Nephron progenitor cell (in vitro differentiated cells): ENCODE measurements at places on chromosomes 2 and 18.

DNA sequence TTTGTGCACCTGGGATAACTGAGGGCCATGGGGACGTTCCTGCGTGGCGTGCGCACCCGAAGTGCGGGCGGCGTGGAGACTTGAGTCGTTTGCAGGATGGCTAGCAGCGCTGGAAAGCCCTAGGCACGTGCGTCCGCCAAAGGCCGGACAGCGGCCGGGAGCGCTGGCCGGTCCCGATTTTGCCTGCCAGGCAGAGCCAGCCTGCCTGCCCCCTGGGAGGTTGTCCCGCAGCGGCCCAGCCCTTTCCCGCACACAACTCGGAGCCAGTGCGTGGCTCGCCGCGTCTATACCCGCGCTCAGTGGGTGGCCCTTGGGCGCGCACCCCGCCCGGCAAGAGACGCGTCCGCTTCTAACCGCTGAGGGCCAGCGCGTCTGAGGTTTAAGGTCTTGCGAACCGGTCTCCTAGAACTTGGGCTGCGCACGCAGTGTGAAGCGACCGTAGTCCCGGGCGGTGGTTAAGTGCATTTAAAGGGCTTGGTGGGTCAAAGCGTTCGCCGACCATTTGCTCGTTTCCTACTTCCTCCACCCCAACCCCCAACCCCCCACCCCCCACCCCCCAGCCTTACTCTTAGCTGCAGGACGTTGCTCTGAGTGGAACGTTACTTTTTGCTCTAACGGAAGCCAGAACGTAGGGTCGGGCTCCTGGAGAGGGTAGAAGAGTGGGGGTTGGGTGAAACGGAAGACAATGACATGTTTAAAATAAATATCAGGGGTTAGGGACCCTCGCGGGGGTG lies 627 bp downstream of the CDCA7 start:
- peak overlapping the region; percentile 93 for H3K4me3 ChIP-seq
- H3K27me3 ChIP-seq, result no peaks in the 10 kb centered on the region
- DNase-seq, result peak; percentile 73
- peaks cover 28% of the 10 kb centered on the region for H3K36me3 ChIP-seq
- H3K4me1 ChIP-seq, result peaks cover 46% of the 10 kb centered on the region

DNA sequence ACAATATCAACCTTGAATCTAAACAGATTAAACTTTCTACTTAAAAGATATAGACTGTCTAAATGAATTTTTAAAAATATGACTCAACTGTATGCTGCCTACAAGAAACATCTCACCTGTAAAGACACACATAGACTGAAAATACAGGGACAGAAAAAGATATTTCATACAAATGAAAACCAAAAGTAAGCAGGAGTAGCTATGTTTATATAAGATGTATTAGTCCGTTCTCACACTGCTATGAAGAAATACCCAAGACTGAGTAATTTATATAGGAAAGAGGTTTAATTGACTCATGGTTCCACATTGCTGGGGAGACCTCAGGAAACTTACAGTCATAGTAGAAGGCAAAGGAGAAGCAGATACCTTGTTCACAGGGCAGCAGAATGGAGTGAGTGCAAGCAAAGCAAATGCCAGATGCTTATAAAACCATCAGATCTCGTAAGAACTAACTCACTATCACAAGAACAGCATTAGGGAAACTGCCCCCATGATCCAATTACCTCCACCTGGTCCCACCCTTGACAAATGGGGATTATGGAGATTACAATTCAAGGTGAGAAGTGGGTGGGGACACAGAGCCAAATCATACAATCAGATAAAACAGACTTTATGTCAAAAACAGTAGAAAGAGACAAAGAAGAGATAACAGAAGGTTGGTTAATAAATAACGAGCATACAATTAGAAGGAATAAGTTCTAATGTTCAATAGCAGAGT lies 214.4 kb upstream of the SLC39A10 start:
- H3K4me1 ChIP-seq, result no peaks in the 10 kb centered on the region
- H3K27ac ChIP-seq, result no peak overlapping the region
- peaks cover 16% of the 10 kb centered on the region for H3K36me3 ChIP-seq
- H3K27me3 ChIP-seq, result no peaks in the 10 kb centered on the region
- no peak for DNase-seq

DNA sequence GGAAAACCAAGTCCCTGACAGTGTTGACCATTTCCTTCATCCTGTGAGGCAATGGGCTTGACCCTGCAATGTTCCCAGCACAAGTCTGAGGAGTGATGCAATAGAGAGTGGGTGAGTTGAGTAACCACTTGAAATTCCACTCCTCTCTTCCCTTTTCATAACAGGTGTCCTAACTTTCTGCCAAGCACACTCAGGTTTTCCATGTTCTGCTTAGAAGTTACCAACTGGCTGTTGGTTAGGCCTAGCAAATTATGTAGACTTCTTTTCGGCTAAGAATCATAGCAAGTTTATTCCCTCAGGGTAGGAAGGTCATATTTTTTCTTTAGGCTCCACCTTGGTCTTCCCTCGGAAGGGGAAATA lies 11.5 kb downstream of the GNLY start:
- DNase-seq, result no peak
- H3K27me3 ChIP-seq, result peaks cover 28% of the 10 kb centered on the region
- H3K27ac ChIP-seq, result no peak overlapping the region
- H3K36me3 ChIP-seq, result no peaks in the 10 kb centered on the region
- H3K4me1 ChIP-seq, result peaks cover 3% of the 10 kb centered on the region

DNA sequence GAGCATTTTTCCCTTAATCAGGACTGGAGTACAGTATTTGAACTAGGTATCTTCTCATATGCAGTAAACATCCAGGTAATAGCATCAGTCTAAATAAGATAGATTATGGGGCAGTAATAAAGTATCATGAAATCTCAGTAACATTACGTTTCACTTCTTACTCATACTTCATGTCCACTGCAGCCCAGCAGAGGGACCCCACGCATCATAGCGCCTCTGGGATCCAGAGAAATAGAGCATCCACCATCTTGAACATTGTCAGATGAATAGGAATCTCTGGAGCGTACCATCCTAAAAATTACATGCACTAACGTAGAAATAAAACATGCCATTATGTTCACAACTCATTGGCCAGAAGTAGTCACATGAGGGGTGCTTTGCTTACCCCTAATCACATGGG lies 499.0 kb downstream of the CPS1 start:
- peak; percentile 27 for DNase-seq
- H3K36me3 ChIP-seq, result no peaks in the 10 kb centered on the region
- H3K4me1 ChIP-seq, result no peaks in the 10 kb centered on the region
- H3K27me3 ChIP-seq, result peaks cover 5% of the 10 kb centered on the region
- H3K27ac ChIP-seq, result no peak overlapping the region

DNA sequence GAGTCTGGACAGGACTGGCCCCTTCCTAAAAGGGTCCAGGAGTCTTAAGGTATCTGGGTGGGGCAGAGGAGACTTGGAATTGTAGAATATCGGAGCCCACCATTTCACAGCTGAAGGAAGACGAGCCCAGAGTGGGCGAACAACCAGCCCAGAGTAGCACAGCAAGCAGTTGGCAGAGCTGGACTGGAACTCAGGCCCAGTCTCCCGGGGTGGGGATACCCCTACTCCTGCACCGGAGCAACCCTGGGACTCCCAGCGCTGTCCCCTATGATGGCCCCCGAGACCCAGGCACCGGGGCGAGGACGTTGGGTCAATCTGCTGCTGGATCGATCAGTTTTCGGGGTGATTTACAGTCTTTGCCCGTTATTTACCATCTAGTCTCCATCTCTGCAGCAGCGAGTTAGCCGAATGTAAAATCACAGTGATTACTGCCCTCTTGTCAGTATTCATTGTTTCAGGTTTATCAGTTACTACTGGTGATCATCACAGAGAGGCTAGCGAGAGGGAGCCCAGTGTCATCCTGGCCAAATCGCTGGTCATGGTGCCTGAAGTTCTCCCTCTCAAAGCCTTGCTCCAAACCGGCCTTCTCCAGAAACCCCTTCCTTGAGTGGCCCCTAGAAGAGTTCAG lies 75.3 kb downstream of the SMAD7 start:
- no peak for DNase-seq
- H3K4me1 ChIP-seq, result peaks cover 58% of the 10 kb centered on the region
- no peak overlapping the region for H3K4me3 ChIP-seq
- H3K27me3 ChIP-seq, result peaks cover 8% of the 10 kb centered on the region
- no peaks in the 10 kb centered on the region for H3K36me3 ChIP-seq

DNA sequence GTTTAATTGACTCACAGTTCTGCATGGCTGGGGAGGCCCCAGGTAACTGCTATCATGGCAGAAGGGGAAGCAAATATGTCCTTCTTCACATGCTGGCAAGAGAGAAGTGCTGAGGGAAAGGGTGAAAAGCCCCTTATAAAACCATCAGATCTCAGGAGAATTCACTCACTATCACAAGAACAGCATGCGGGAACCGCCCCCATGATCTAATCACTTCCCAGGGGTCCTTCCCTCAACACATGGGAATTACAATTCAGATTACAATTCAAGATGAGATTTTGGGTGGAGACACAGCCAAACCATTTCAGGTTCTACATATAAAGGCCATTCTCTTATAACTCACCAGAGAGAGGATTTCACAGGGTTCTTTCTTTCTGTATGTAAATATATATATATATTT lies 62.9 kb downstream of the VRK2 start:
- no peak for DNase-seq
- H3K27me3 ChIP-seq, result no peaks in the 10 kb centered on the region
- H3K27ac ChIP-seq, result no peak overlapping the region
- H3K4me1 ChIP-seq, result peaks cover 9% of the 10 kb centered on the region

- peaks cover 25% of the 10 kb centered on the region for H3K4me1 ChIP-seq
- H3K27me3 ChIP-seq, result peaks cover 30% of the 10 kb centered on the region
- peak; percentile 86 for DNase-seq
- no peak overlapping the region for H3K4me3 ChIP-seq
- peaks cover 5% of the 10 kb centered on the region for H3K36me3 ChIP-seq
Observed at GRCh38 chr2:70647873-70648481, 94.4 kb upstream of the TGFA start.

- no peak overlapping the region for H3K27ac ChIP-seq
- peaks cover 24% of the 10 kb centered on the region for H3K4me1 ChIP-seq
- DNase-seq, result no peak
- H3K36me3 ChIP-seq, result no peaks in the 10 kb centered on the region
- H3K27me3 ChIP-seq, result no peaks in the 10 kb centered on the region
- no peak overlapping the region for H3K4me3 ChIP-seq
Observed at GRCh38 chr2:134244587-134244986, 9.3 kb upstream of the MGAT5 start.

DNA sequence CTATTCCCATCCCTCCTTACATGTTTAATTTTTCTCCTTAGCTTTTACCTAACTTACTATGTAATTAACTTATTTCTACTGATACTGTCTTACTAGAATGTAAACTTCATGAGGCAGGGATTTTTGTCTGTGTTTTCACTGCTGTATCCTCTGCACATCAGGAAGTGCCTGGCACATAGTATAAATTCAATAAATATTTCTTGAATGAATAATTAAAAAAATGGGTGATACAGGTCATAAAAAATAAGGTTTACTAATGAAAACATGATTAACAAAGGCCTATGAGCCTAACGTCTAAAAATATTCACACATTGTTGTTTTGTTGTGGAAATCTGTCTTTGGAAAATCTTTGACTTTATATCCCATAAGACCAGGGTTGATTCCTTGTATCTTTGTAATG lies 4.5 kb downstream of the RBKS start:
- H3K4me3 ChIP-seq, result no peak overlapping the region
- no peak overlapping the region for H3K27ac ChIP-seq
- DNase-seq, result no peak
- peaks cover 4% of the 10 kb centered on the region for H3K27me3 ChIP-seq

DNA sequence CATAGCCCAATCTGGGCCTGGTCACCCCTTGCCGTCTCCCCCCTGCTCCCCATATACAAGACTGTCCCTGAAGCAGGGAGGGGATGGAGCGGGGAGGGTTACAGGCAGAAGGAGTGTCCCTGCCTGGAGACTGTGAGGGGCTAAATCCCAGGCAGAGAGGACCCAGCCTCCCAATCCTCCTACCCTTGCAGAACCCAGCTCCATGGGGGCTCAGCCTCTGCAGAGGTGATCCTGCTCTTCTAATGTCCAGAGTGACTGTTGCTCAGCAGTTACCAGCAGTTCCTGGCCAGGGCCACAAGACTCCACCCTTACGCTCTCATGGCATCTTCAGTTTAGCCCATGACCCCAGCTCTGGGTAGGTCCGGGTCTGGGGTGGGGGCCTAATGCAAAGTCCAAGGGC lies 58.1 kb downstream of the COA5 start:
- H3K36me3 ChIP-seq, result peaks cover 57% of the 10 kb centered on the region
- H3K4me1 ChIP-seq, result no peaks in the 10 kb centered on the region
- no peak for DNase-seq
- H3K4me3 ChIP-seq, result no peak overlapping the region
- H3K27me3 ChIP-seq, result no peaks in the 10 kb centered on the region

GRCh38 chr2:182020286-182021070 lies 34.8 kb downstream of the PPP1R1C start:
- no peak overlapping the region for H3K27ac ChIP-seq
- peaks cover 8% of the 10 kb centered on the region for H3K36me3 ChIP-seq
- peaks cover 3% of the 10 kb centered on the region for H3K27me3 ChIP-seq
- H3K4me3 ChIP-seq, result no peak overlapping the region

GRCh38 chr2:182952741-182953450 lies 85.4 kb downstream of the NCKAP1 start:
- H3K4me1 ChIP-seq, result peaks cover 10% of the 10 kb centered on the region
- no peak for DNase-seq
- H3K36me3 ChIP-seq, result peaks cover 67% of the 10 kb centered on the region
- H3K27me3 ChIP-seq, result no peaks in the 10 kb centered on the region
- H3K27ac ChIP-seq, result no peak overlapping the region

GRCh38 chr18:58505181-58505580 lies 123.7 kb downstream of the ALPK2 start:
- H3K36me3 ChIP-seq, result no peaks in the 10 kb centered on the region
- peaks cover 7% of the 10 kb centered on the region for H3K4me1 ChIP-seq
- no peak for DNase-seq
- H3K27me3 ChIP-seq, result peaks cover 11% of the 10 kb centered on the region

DNA sequence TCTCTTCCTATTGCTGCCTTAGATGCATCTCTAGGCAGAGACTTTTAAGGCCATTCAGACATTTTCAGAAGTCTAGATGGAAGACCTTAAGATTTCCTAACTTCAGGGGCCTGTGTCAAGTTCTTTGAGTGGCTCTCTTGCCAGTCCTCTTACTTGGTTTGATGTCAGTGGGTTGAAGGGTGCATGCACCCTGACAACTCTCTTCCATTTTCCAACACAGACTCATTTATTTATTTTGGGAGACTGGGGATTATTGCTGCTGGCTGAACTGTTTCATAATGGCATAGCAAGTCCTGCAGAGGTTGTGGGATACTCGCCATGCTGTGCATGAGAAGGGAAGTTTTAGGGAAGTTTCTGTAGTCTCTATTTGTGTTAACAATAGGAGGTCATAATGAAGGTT lies 39.0 kb upstream of the ACADL start:
- no peak overlapping the region for H3K4me3 ChIP-seq
- H3K27ac ChIP-seq, result no peak overlapping the region
- H3K36me3 ChIP-seq, result no peaks in the 10 kb centered on the region
- H3K4me1 ChIP-seq, result no peaks in the 10 kb centered on the region
- DNase-seq, result no peak

DNA sequence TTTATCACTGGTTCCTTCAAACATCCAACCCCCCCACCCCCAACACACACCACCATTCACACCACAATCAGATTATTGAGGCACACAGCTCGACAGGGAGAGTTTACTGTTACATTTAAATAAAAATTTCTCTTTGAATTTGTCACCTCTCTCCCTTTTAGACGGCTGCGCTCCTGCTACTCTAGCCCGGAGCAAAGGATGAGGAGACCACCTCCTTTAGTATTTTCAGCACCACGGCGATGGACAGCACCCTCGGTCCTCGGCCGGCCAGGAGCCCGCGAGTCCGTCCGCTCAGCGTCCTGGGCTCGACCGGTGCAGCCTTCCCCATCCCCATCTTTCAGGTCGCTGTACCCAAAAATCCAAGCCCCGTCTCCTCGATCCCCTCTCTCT lies 892 bp downstream of the CELF4 start:
- peak; percentile 96 for DNase-seq
- peaks cover 99% of the 10 kb centered on the region for H3K27me3 ChIP-seq
- no peaks in the 10 kb centered on the region for H3K36me3 ChIP-seq
